ENCODE measurements at places on chromosomes 13 and 19.

GRCh38 chr13:106369091-106369490 lies 166.4 kb downstream of the EFNB2 start:
- DNase-seq = no peak

DNA sequence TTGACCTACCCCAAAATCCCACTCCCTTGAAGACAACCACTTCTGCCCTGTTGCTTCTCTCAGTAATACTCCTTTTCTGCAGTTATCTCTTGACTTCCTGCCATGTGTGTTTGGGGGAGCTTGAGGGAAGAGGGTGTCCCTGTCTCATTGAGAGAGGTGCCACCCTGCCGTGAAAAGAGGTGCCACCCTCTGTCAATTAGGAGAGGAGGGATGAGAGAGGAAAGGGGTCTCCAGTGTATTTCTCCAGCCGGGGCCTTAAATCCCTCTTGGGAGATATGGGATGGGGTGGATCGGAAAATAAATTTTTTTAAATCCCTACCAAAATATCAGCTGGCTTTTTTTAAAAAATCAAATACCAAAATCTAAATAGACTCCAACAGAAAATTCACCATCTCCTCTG lies 16.5 kb downstream of the PLD3 start:
- DNase-seq = no peak

GRCh38 chr13:36421447-36421846 lies 10.8 kb upstream of the CCNA1 start:
- no peak for DNase-seq

DNA sequence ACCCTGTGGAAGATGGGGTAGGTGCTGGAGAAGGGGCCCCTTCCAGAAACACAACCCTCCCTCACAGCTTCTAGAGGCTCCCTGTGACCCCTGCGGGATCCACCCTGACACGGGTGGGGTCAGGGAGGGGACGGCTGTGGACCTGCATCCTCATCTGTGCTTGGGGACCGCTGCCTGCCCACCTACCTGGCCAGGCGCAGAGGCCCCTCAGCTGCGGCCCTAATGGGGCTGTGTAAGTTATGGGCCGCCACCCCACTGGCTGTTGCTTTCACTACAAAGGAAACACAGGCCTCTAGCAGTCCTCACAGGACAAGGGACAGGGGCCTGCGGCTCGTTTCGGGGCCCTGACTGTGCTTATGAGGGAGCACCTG lies 7.0 kb upstream of the CTXN1 start:
- no peak for DNase-seq

DNA sequence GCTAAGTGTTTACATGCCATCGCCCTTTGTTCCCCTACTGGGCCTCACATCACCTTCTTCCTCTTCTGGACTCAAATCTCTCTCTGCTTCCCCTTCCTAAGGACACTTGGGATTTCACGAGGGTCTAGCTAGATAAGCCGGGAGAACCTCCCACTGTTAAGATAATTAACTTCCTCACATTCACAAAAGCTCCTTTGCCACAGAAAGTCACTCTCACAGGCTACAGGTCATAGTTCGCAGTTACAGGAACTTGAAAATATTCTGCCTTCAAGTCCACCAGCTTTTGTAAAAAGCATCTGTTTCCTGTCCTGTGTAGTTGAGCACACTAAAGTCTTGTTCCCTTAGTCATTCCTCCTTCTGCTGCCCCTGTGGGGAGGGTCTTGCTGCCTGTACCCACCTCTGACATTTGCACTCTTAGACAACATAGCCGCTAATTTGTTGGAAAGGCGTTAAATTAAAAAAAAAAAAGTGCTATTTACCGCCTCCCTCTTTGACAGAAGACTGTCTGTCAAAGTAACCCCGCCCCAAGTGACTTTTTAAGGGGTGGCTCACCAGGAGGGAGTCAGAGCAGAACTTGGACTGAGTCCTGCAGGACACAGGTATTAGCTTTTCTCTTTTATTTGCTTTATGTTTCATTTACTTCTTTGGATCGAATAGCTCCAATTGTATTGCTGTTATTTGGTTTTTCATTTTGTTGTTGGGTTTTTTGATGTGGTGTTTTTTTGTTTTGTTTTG lies 26.8 kb upstream of the CEACAM21 start:
- peak; percentile 10 for DNase-seq

GRCh38 chr13:45367358-45367757 lies 26.4 kb upstream of the TPT1 start:
- no peak for DNase-seq

DNA sequence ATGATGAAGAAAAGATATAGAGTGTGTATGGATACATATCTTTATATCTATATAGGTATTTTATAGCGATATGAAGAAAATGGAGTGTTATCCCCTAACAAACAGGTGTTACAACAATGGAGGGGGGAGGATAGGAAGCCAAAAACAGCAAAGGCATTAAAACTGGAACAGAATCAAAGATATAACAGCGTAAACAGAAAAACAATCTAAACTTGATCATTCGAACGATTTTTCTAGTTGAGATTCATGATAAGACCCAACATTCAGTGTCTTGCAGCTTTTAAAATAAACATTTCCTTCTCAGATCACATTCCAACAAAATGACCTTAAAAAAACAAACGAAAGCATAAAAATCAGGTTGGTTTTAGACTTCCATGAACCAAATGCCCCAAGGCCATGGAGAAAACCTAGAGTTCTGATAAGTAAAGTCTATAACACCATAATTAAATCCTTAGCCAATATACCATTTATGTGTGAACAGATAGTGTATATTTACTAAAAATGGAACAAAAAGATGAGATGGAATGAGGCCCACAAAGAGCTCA lies 55.7 kb downstream of the CAB39L start:
- DNase-seq = no peak

GRCh38 chr19:35901055-35901644 lies 810 bp upstream of the NFKBID start:
- DNase-seq = no peak

DNA sequence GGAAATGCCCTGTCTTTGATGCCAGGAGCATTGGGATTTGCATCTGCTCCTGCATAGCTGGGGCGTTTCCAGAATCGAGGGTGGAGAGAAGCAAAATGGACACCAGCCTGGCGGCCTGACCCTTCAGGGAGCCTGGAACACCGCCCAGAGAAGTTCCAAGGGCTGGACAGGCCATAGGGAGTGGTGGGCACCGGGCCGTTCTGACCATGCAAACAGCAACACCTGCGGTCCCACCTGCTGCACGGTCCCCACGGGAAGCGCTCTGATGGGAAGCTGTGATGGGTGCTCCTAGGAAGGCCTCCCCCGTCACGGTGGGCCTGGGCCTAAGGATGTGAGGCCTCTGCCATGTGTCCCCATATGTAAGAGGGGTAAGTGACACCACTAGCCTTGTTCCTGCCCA lies 34.2 kb upstream of the ANKRD10 start:
- DNase-seq = no peak

DNA sequence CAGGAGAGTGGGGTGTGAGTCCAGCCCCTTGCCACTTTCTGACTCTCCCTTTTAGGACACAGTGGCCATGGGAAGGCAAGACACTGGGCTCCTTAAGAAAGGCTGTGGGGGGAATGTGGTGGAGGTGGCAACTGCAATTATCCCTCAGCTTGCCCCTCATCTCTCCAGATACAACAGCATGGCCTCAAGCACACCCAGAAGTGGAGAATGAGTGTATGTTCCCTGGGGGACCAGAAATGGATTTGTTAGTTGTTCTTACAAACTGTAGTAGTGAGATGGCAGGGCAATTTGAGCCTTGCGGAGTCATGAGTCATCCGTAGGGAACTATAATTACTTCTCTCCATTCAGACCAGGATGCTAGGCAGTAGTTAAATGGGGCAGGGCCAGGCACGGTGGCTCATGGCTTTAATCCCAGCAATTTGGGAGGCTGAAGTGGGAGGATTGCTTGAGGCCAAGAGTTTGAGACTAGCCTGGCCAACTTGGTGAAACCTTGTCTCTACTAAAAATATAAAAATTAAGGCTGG lies 25.6 kb upstream of the CXCL17 start:
- no peak for DNase-seq

GRCh38 chr19:28010656-28011055 lies 1202.3 kb downstream of the UQCRFS1 start:
- no peak for DNase-seq

GRCh38 chr19:49818649-49819370 lies 721 bp downstream of the MED25 start:
- peak; percentile 16 for DNase-seq

DNA sequence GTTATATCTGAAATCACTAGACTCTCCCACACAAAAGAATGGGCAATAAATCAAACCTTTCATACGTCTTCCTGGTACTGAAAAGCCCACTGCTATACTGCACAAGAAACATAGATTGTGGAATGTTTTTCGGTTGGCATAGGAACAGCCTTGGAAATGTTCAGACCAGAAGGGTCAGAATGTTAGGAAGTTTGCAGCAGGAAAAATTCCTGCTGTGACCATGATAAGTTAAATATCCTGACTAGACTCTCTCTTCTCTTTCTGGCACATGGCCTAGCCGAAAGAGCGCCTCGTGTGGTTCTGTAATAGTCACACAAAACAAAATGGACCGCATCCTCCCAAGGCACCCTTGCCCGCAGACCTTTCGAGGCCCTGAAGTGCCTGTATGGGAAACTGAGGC lies 427.2 kb downstream of the COG6 start:
- peak; percentile 48 for DNase-seq

DNA sequence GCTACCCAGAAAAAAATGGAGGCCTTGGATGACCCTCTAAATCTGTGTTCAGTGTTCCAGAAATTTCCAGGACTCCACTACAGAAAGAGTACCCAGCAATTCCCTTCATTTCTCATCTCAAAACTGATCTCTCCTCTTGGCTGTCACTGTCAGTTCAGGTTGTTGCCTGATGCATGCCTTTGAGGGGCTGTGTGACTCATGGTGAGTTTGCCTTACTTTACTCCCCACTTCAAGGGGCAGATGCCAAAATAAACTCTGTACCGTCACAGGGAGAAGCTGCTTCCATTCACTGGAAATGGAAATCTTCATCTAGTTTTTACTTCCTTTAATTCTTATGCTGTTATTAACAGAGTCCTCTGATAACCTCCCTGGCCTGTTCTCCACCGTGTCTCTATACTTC lies 1075.0 kb downstream of the DIAPH3 start:
- no peak for DNase-seq

DNA sequence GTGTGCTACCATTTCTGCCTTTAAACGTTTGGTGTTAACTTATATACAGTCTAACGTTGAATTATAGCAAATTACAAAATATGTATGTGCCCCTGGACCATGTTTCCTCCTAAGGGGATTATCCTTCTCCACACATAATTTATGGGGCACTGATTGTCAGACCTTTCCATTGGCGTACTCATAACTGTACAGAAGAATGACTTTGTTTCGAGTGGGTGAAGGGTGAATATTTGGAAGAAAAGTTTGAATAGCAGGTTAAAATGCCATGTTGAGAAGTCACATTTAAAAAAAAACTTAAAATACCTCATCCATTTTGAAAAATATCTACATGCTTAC lies 58.8 kb downstream of the SLC10A2 start:
- DNase-seq = no peak

GRCh38 chr13:98083507-98083906 lies 59.4 kb upstream of the FARP1 start:
- peak; percentile 34 for DNase-seq

GRCh38 chr13:98293103-98293502 lies 116.0 kb upstream of the RNF113B start:
- DNase-seq = no peak

GRCh38 chr13:72823081-72823480 lies 41.1 kb downstream of the PIBF1 start:
- no peak for DNase-seq

GRCh38 chr13:50518781-50519201 lies 324.7 kb downstream of the DLEU7 start:
- no peak for DNase-seq

DNA sequence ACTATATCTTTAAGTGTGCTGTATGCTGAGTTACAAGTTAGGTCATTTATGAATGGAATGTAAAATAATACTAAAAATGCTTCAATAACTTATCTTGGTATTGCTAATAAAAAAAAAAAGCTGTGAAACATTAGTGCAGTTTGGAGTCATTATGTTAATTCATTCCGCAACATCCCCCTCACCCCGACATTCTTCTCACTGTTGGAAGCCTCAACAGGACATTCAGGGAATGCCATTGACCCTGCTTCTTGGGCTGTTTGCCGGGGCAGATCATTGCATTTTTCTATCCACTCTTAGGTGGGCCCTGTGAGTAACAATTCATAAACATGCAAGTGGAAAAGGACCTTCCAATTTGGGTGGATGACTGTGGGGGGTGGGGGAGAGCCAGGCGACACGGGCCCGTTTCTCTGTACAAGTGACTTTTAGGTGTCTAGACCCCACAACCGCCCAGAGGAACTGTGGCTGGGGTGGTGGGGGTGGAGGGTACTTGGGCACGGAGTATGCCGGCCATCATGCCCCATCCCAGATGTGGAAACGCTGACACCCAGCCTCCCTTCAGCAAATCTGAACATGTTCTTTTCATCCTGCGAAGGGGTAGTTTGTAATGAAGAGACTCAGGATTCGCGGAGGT lies 185.9 kb downstream of the ZNF536 start:
- no peak for DNase-seq
